ENCODE measurements at places on chromosomes 4 and X. TPM values are rescaled to one million over a fixed set of nuclear protein-coding genes. Genes with fewer than 3 reads are reported as not detected.

The NLGN4X gene
- total RNA-seq, result 11.5 TPM

The POU4F2 gene
- not detected for total RNA-seq

The SATL1 gene
- 0.19 TPM for total RNA-seq

The SERPINA7 gene
- total RNA-seq, result not detected

The ZNF630 gene
- 1.3 TPM for total RNA-seq

The ZIC3 gene
- 0.31 TPM for total RNA-seq

The GATB gene
- 20.8 TPM for total RNA-seq

- no peak for DNase-seq
- H3K27me3 ChIP-seq, result no peaks in the 10 kb centered on the region
- no peak within 1 kb of the TSS for H3K4me3 ChIP-seq
- H3K27ac ChIP-seq, result no peak within 1 kb of the TSS
- H3K4me1 ChIP-seq, result no peaks in the 10 kb centered on the region
Measured at GRCh38 chrX:54798137-54798536, at the start of gene ITIH6. ITIH6 (minus strand) TSS chrX:54798255; CDS start chrX:54798210, 45 bp downstream.

DNA sequence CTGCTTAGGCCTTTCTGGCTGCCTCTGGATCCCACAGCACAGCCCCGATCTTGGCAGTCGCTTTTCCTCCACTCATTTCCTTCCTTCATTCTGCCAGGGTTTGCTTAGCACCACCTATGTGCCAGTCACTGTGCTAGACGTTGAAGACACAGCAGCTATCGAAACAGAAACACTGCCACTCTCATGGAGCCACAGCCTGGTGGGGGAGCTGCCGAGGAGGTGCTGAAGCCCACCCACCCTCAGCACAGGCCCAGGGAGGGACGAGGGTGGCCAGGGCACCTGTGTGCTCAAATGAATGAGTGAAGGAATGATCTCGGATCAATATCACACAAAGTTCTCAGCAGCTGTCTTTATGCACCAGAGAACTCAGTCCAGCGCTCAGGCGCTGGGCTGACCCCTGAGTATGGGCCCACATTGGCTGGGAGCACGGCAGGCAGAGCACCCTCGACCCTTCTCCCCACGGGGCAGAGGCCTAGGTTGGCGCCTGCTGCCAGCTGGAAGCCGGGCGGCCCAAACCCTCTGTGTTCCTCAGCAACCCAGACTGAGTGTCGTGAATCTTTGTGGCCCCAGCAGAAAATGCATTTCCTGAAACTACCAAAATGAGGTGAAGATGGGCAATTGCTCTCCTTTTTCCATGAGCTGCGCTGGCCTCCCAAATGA, 108.9 kb downstream of the SORCS2 start:
- peaks cover 4% of the 10 kb centered on the region for H3K27me3 ChIP-seq
- no peaks in the 10 kb centered on the region for H3K4me1 ChIP-seq
- H3K27ac ChIP-seq, result no peak overlapping the region
- no peaks in the 10 kb centered on the region for H3K36me3 ChIP-seq
- H3K4me3 ChIP-seq, result no peak overlapping the region

DNA sequence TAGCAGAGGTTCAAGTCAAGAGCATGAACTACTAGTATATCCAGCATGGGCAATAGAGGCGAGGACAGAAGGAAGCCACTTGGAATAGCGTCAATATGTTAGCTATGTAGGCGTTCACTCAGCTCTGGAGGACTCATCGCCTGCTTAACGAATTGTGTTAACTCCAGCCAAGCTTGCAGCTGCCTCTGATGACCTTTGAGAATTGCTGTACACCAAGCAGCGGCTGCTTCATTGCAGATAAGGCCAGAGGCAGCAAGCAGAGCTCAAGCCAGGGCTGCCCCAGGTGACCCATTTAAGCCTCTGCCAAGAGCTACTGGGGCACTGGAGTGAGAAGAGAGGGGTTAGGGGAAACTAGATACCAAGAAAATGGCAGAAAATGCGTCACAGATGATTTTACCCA, 160.2 kb upstream of the IGFBP7 start:
- no peaks in the 10 kb centered on the region for H3K4me1 ChIP-seq
- H3K36me3 ChIP-seq, result no peaks in the 10 kb centered on the region
- no peak for DNase-seq
- no peak overlapping the region for H3K27ac ChIP-seq
- H3K27me3 ChIP-seq, result no peaks in the 10 kb centered on the region

GRCh38 chr4:53852343-53852742, 212.1 kb downstream of the CHIC2 start:
- no peak overlapping the region for H3K27ac ChIP-seq
- peaks cover 27% of the 10 kb centered on the region for H3K4me1 ChIP-seq
- no peaks in the 10 kb centered on the region for H3K27me3 ChIP-seq
- no peaks in the 10 kb centered on the region for H3K36me3 ChIP-seq

DNA sequence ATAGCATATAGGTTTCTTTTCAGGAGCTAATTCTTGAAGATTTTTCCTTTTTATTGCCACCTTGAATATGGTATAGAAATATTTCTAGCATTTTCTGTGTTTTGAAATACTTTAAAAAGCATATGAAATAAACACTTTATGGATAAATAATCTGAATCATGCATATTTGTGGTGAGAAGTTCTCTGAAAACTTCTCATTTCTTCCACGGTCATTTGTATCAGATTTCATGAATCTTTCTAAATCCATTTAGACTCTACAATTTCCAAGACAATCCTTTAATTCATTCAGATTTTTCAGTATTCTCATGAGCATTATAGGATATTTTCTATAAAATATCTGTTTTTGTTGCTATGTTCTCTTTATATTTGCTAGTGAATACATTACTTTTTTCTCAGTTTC, 16.2 kb upstream of the CA5B start:
- H3K36me3 ChIP-seq, result no peaks in the 10 kb centered on the region
- H3K4me1 ChIP-seq, result no peaks in the 10 kb centered on the region
- no peaks in the 10 kb centered on the region for H3K27me3 ChIP-seq
- H3K27ac ChIP-seq, result no peak overlapping the region

GRCh38 chr4:141513866-141514265, 122.5 kb upstream of the IL15 start:
- H3K27me3 ChIP-seq, result no peaks in the 10 kb centered on the region
- H3K27ac ChIP-seq, result no peak overlapping the region
- DNase-seq, result no peak
- no peak overlapping the region for H3K4me3 ChIP-seq
- no peaks in the 10 kb centered on the region for H3K36me3 ChIP-seq

GRCh38 chr4:56389558-56389957, 2.3 kb upstream of the AASDH start:
- H3K4me3 ChIP-seq, result no peak overlapping the region
- peaks cover 6% of the 10 kb centered on the region for H3K4me1 ChIP-seq
- H3K27ac ChIP-seq, result no peak overlapping the region
- no peaks in the 10 kb centered on the region for H3K36me3 ChIP-seq
- no peak for DNase-seq

DNA sequence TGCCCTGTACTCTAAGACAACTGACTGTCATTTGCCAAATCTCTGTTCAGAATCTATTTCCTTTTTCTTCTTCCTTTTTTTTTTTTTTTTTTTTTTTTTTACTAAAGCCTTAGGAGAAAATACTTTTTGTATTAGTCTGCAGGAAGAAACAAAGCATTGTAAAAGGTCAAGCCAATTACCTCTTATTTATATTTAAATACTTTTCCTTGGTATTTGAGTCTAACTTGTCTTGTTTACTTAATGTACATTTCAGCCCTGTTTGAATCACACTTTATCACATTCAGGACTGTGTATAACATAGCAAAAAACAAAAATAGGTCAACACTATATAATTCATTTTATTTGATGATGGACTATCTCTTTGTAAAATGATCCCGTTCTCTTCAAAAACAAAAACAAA, 262.2 kb downstream of the RPA4 start:
- no peak overlapping the region for H3K4me3 ChIP-seq
- H3K36me3 ChIP-seq, result no peaks in the 10 kb centered on the region
- H3K4me1 ChIP-seq, result no peaks in the 10 kb centered on the region
- DNase-seq, result no peak
- no peak overlapping the region for H3K27ac ChIP-seq
- no peaks in the 10 kb centered on the region for H3K27me3 ChIP-seq

DNA sequence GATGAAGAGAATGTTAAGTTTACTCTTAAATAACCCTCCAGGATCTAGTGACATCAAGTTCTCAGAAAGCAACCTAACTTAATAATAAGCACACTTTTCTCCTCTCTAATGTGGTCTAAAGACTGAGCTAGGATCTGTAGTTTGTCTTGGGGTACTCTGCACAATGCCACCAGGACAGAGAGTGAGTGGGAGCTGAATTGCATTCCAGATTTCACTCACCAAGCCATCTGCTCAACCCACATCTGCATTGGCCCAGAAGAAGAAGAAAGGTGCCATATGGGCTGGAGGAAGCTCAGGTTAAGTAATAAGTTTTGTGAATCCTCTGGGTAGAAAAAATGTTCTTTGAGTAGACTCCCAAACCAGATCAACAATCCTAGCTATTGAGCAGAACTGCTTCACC, 384.6 kb downstream of the PPP3CA start:
- no peak for DNase-seq
- no peak overlapping the region for H3K27ac ChIP-seq
- H3K4me3 ChIP-seq, result no peak overlapping the region
- no peaks in the 10 kb centered on the region for H3K4me1 ChIP-seq
